Vagina (tissue), 2 donors: ENCODE measurements at places on chromosomes 2 and 18.

- DNase-seq, result no peak
These were observed 39.4 kb downstream of the RNF144A start for GRCh38 chr2:6956566-6956965.

DNA sequence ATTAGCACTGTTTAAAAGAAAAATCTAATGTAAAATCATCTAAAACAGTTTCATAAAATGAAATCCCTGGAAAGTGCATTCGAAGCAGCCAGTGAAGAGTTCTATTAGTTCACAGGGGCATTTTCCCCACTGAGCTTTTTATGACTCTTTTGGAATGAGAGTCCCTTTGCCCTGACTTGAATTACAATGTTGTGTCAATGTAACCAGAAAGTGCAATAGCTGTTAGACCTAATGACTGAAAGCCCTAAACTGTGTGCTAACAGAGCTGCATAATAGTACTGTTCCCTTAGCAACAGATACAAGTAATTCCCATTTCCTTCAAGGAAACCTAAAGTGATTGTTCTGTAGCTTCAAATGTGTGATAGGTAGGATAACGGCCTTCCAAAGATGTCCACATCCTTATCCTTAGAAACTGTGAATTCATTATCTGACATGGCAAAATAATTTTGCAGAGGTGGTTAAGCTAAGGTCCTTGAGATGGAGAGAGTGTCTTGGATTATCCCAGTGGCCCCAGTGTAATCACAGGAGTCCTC lies 134.4 kb downstream of the L3MBTL4 start:
- DNase-seq, result no peak

- DNase-seq, result no peak
These were observed 94.2 kb downstream of the ACSL3 start for GRCh38 chr2:222955008-222955407.

GRCh38 chr2:16726147-16726546 lies 60.5 kb upstream of the CYRIA start:
- no peak for DNase-seq

- no peak for DNase-seq
These were observed 316.4 kb upstream of the RND3 start for GRCh38 chr2:150803689-150804398.
